ENCODE measurements at places on chromosomes 1 and 21.

- no peak for DNase-seq
Observed at GRCh38 chr1:179775009-179775408, 31.9 kb downstream of the FAM163A start.

- DNase-seq = no peak
Observed at GRCh38 chr1:10685196-10685807, 111.1 kb downstream of the CASZ1 start.

DNA sequence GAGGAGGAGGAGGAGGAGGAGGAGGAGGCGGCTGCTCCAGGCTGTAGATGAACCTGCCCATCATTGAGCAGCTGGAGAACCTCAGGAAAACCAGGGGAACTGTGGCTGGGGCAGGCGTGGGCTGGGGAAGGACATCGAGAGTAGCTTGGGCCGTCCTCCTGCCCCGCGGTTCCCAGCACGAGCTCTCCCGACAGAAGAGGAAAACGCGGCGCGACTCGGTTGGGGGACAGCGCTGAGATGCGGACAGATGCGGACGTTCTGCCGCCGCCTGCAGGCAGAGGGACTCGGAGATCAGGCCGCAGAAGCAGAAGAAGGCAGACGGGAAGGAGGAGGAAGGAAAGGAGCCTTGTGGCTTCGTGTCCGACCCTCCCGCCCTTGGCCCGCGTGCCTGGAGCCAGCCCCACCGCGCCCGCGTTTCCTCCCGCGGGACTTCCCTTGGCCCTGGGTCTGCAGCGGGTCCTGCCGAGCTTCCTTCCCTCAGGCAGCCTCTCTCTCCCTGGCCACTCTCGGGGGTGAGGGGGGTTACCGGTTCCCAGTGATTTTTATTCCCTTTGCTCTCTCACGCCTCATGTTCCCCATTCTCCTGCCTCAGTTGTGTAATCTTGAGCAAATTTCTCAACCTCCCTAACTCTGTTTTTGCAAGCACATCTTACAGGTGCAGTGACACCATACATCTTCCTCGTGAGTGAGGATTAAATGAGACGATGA is 1.7 kb upstream of the TNFRSF9 start:
- peak; percentile 43 for DNase-seq

GRCh38 chr1:41394369-41394744 is 33.1 kb downstream of the FOXO6 start:
- no peak for DNase-seq

GRCh38 chr1:160097151-160097910 is 1.1 kb downstream of the IGSF8 start:
- DNase-seq = peak; percentile 29

DNA sequence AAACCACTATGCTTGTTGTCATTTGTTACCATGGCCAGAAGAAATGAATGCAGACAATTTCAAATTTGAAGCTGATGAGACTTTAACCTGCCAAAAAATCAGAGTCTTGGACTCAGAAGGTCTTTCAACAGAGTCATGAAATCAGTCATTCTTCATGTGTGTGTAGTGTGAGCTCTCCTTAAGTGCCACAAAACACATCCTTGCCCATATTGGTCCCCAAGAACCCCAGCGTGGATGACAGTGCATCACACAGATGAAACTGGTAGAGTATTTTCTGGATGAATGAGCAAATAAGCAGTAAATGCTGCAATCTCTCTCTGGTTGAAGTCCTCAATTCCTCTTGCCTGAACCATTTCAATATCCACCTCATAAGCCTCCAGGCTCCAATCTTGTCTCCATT is 28.7 kb upstream of the ETS2 start:
- DNase-seq = peak; percentile 47

DNA sequence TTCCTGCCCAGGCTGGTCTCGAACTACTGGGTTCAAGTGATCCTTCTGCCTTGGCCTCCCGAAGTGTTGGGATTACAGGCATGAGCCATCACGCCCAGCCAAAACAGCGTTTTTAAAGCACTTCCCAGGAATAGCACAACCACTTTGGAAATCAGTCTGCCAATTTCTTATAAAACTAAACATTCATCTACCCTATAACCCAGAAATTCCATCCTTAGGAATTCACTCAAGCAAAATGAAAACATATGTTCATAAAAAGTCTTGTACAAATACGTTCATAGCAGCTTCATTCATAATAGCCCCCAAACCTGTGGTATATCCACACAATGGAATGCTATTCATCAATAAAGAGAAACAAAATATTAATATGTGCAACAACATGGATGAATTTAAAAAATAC is 36.1 kb downstream of the PHC2 start:
- DNase-seq = no peak

- DNase-seq = no peak
Observed at GRCh38 chr1:247277191-247277590, 21.3 kb downstream of the VN1R5 start.

GRCh38 chr1:70840260-70840953 is 207.2 kb downstream of the PTGER3 start:
- no peak for DNase-seq

- peak; percentile 47 for DNase-seq
Observed at GRCh38 chr1:183989078-183989577, 48.4 kb downstream of the COLGALT2 start.

DNA sequence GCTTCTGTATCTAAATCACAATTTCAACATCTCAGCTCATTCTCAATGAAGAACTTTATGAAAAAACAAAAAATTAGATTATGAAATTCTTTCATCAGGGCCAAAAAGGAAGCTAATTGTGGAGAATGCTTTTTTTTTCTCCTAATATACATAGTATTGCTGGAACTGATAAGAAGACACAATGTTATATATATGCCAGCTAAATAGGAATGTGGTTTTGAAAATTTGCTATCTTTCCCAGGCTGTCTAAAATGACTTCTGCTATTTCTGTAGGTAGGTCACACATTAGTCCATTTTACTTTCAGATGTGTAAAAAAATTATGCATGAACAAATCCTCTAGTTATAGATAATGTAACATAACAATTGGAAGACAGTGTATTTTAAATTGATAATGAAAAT is 732.9 kb downstream of the RWDD3 start:
- DNase-seq = no peak

DNA sequence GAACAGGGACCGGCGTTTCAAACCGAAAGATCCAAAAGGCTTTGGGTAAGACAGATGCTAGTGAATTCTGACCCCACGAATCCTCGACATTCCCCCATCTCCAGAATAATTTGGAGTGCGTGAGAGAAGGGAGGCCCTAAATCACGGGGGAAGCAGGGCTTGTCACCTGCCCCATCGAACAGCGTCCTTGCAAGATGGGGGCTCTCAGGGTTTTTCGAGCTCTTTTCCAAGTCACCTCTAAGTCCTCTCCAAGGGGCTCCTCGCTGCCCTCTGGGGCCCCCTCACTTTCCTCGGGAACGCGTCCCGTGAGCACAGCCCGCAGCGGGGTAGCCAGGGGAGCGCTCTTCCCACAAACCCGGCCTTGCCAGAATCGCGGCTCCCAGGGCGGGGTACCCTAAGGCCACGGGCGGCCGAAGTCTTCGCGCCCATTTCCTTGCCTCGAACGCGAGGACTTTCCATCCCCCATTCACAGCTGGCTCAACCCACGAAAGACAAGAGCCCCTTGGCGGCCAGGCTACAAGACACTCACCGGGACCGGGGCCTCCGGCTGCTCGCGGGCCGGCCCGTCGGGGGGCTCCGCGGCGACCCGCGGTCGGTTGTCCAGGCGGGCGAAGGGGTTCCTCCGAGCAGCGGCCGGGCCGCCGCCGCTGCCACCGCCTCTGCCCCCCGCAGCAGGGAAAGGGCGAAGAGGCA is 546 bp downstream of the DONSON start:
- peak; percentile 40 for DNase-seq

GRCh38 chr1:26734501-26735058 is 38.8 kb downstream of the ARID1A start:
- no peak for DNase-seq

GRCh38 chr1:41009466-41009865 is 12.1 kb downstream of the SLFNL1 start:
- DNase-seq = no peak

- DNase-seq = no peak
Observed at GRCh38 chr1:58264462-58264861, 282.1 kb downstream of the OMA1 start.

- DNase-seq = no peak
Observed at GRCh38 chr1:170318736-170319135, 173.0 kb downstream of the NTMT2 start.

GRCh38 chr1:29333008-29333407 is 96.7 kb downstream of the PTPRU start:
- DNase-seq = no peak

- no peak for DNase-seq
Observed at GRCh38 chr1:2284932-2285331, 56.8 kb downstream of the SKI start.

GRCh38 chr1:74502858-74503257 is 9.6 kb downstream of the LRRC53 start:
- DNase-seq = no peak

DNA sequence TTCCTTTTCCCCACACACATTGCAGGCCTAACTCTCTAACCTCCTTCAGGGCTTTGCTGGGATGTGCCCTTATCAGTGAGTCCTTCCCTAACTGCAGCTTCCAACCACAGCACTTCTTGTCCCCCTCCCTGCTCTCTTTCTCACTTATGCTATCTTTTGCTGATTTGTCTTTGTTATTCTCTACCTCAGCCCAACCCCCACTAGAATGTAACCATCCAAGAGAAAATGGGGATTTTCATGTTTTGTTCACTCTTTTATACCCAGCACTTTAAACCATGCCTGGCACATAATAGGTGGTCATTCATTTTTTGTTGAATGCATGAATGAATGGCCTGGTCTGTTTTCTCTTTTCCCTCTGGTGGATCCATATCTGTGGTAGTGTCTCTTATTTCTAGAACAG is 243.5 kb downstream of the KAZN start:
- DNase-seq = no peak

DNA sequence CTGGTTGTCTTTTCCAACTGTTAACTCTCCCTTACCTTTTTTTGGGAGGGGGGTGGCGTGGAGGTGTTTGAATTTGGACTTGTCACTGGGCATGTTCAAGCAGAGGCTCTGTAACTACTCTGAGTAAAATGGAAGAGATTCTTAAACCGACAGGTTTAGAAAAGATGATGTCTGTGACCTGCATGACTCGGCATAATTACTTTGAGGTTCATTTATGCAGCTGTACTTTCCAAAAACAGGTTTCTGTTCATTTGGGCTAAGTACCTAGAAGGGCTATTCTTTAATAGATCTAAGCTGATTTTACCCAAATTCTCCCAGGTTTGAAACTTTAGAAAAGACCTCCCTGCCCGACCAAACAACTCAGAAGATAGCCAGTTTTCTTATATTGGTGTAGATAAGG is 80.3 kb downstream of the SLC35A3 start:
- DNase-seq = no peak

- DNase-seq = no peak
Observed at GRCh38 chr1:161159913-161160243, 578 bp downstream of the USP21 start.

DNA sequence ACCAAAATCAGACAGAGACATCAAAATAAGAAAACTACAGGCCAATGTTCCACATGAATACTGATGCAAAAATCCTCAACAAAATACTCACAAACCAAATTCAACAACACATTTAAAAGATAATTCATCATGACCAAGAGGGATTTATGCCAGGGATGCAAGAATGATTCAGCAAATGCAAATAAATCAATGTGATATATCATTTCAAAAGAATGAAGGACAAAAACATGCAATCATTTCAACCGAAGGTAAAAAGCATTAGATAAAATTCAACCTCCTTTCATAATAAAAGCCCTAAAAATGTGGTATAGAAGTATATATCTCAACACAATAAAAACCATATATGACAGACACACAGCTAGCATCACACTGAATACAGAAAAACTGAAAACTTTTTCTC is 81.5 kb upstream of the LYPLAL1 start:
- no peak for DNase-seq

- peak; percentile 24 for DNase-seq
Observed at GRCh38 chr1:235601104-235601503, 48.5 kb downstream of the GNG4 start.

DNA sequence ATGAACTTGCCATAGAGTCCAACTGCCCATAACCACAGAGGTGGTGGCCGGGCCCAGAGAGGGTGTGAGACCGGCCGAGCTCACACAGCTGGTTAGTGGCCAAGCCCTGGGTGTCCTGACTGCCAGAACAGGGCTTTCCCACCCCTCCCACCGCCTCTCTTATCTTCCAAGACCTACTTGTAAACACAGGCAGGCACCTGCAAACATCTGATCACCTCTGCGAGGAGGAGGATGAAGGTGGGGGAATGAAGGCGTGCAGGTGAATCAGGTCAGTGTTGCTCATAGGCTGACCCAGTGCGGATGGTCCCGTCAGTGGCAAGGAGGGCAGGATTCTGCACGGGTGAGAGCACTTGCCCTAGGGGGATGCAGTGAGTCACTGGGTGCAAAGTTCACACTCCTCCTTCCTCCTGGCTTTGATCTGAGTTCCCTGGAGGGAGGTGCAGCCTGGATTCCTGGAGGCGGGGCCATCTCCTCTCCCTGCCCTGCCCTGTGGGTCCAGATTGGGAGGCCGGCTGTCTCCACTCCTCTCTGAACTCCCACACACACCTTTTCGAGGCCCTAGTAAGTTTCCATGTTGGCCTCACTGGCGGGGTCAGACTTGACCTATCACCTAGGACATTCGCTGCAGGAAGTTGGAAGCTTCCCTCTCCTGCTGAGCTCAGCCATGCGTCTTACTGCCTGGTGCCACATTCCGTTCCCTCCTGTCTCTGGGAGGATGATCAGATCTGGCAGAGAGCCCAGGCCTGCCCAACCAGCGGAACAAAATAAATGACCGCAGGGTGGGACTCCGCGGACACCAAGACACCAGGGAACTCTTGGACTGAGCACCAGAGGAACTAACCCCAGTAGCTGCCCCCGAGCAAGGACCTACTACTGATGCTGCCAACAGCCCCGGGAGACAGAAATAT is 7.3 kb downstream of the UQCRHL start:
- no peak for DNase-seq

- DNase-seq = peak; percentile 92
Observed at GRCh38 chr1:206578068-206578977, 33.9 kb downstream of the EIF2D start.

- DNase-seq = no peak
Observed at GRCh38 chr1:4725416-4725815, 71.0 kb downstream of the AJAP1 start.

DNA sequence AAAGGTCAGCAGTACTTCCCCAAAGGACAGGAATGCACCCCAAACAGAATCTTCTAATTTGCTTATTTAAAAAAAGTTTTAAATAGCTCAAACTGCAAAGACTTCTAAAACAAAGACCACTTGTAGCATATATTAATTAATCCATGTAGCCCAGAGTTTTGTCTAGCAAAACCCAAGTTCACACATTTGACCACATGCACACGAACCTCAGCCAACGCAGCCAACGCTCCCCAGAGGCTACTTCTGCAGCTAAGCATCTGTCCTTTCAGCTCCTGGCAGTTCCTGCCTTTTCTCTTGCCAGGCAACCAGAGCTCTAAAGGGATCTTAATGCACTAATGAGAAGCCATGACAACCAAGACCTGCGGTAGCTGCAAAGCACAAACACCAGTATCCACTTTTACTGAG is 89.6 kb downstream of the RERE start:
- no peak for DNase-seq

DNA sequence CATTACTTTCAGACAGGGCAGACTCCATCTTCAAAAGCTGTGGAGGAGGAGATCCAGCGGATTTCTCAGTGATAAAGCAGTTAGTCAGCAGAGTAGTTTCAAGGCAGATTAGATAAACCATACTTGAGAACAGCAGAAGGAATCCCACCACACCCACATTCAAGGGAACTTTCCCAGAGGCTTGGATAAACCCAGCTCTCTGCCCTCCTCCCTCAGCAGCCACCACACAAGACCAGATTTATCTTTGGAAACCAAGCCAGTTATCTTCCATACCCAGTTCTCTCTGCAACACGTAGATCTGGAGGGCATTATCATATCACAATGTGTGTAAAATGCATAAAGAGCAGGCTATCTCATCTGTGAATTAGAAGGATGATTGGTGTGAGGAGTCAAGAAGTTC is 40.2 kb downstream of the GFI1 start:
- DNase-seq = no peak
